ENCODE measurements at places on chromosomes 2 and 18.

- DNase-seq = no peak
Observed at GRCh38 chr2:166637051-166637450, 143.0 kb upstream of the SCN7A start.

- peak; percentile 39 for DNase-seq
Observed at GRCh38 chr2:24920098-24920808, at the start of gene ADCY3. Gene ADCY3 (minus strand): TSS chr2:24920237. CDS start chr2:24918987, 1,250 bp downstream.

- peak; percentile 85 for DNase-seq
Observed at GRCh38 chr2:158723181-158723838, 71.8 kb upstream of the DAPL1 start.

DNA sequence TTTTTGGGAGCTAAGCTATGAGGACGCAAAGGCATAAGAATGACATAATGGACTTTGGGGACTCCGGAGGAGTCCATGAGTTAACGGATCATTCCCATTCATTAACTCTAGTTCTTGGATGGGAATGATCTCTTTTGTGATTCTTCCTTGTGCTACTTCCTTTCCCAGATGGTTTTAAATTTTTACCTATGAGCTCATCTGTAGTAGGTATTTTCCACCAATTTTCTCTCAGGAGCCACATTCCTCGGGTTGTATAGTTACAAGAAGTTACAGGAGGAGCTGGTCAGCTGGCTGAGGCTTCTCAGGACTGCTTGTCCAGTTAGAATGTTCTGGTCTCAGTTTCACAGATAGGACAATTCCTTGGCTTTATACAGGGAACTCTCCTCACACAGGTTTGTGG, 42.9 kb upstream of the LPIN2 start:
- no peak for DNase-seq

- no peak for DNase-seq
Observed at GRCh38 chr18:38790786-38791185, 1225.2 kb upstream of the CELF4 start.

- DNase-seq = no peak
Observed at GRCh38 chr2:11290713-11291112, 53.7 kb downstream of the ROCK2 start.

DNA sequence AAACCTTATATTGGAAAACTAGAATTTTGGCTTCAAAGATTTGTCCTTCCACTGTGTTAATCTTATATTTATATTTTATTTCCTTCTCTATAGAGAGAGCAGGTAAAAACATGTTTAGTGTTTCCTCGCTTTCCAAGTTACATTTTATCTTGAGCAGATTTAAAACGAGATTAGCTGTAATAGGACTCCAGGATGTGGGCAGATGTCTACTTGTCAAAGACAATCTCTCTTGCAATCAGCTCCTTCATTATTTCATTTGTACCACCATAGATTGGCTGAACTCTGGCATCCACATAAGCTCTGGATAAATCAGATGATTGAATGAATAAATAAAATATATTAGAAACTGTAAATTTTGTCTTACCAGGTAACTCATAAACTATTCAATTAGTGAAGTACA, 17.5 kb upstream of the KANSL1L start:
- DNase-seq = no peak

DNA sequence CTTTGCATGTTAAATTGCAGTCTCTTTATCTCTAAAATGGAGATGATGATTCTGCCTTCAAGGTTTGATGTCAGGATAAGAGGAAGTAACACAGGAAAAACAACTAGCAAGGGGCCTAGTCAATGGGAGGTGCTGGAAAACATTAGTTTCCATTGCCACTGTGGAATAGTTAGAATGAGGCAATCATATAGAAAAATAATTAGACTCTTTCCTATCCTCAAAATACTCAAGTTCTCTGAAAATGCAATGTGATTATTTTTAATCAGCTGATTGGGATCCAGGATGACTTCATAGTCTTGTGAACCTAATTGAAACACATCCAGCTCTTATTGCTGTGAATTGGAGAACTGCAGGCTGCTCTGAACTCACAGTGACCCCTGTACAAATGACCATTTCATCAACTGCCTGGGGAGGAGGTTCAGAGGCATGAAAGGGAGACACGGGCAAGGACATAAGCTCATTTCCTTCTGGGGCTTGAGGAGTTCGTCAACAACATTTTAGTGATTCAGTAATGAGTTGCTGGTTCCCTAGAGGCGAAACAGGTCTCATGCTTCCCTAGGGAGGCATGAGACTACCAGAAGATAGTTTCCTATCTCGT, 422.5 kb downstream of the LPIN1 start:
- no peak for DNase-seq

DNA sequence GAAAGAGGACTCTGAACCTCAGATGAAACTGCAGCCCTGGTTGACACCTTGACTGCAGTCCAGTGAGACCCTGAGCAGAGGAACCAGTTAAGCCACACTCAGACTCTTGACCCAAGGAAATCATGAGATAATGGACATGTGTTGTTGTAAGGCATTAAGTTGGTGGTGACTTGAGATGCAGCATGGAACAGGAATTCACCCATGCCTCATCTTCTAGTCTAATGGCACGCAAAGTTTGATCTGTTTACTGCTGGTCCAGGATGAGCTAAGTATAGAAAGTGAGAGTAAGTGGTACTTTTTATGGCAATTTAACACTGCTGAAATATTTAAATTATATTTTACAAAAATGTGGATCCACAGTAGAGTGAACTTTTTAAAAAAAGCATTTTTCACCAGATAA, 51.3 kb upstream of the LTBP1 start:
- no peak for DNase-seq

DNA sequence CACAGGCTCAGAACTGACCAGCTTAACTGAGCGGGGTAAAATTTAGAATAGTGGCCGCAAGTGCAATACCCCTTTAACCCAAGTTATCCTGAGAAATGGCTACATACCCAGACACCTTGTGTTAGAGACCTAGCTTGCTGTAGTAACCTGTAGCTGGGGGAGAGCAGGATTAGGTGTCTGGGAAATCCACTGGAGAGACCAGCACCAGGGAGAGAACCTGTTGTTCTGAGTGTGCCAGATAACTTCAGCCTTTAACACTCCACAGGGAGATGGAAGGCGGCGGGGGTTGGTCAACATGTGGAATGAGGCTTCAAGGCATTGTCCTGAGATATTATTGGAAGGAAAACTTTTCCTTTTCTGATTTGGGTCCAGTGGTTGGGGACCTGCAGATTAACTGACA, 356.0 kb downstream of the PTPRM start:
- no peak for DNase-seq

- DNase-seq = no peak
Observed at GRCh38 chr2:196291873-196292800, 120.8 kb upstream of the STK17B start.

DNA sequence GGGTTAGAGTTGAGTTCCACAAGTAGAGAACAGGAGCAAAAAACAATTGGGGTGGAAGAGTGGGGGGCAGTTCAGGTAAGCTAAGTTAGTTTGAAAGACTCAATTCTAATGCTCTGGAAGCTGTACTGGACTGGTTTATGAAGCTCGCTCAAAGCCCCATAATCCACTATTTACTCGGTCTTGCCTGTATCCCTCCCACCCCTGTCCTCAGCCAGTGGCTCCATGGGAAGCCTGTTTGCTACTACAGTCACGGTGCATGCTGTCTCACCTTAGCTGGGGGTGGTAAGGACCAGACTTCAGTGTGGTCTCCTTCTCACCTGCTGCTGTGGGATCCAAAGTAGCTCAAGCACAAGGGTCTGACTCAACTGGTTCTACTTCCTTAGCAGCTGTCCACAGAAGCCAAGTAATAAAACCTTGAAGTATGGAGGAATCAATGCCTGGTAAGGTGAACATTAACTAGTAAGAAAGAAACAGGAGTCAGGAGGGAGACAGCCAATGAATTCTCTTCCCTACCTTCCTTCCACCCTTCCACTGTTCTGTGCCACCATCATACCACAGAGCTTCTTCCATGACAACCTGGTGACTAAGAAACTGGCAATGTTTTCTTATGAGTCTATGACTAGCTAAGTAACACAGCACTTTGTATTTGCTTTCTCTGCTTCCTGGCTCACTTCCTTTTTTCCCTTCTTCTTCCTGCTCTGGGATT, 230.8 kb downstream of the SRBD1 start:
- no peak for DNase-seq

- DNase-seq = no peak
Observed at GRCh38 chr2:210224941-210225672, at the start of gene ACADL. Gene ACADL (minus strand): TSS chr2:210225447. CDS start chr2:210225263, 184 bp downstream.

- no peak for DNase-seq
Observed at GRCh38 chr2:177506505-177506904, 113.9 kb downstream of the AGPS start.

DNA sequence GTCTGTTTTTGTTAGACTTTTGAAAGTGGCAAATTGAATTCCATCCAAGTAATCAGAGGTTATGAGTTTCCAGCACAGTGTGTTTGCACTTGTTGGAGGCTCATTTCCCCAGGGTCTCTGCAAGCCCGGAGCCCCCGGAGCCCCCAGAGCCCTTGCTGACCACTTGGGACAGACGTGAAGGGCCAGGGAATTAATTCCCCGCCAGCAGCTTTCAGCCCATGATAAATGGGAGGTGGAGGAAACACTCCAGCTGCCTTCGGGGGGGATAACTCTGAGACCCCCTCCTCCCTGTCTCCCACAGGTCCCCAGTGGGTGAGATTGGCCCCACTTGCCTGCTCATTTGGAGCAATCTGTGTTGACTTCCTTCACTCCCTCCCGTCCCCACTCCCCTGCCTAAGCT, 79.2 kb downstream of the KLHL29 start:
- no peak for DNase-seq

GRCh38 chr2:190119257-190119656, 56.7 kb upstream of the MSTN start:
- DNase-seq = peak; percentile 21

DNA sequence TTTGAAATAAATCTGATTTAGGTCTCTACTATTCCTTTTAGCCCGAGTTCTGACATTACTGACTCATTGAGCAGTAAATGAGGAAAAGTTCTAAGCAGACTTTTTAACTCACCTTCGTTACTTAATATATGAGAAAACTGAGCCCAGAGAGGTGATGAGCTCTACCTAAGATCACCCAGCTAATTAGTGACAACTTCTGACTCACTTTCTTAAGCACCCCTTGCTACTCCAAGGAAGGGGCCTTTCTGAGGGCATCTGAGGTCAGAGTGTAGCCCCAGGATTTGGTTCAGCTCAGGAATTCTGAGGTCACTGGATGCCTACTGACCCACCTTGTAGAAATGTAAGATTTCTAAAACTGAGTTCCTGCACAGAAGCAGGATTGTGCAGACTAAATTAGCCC, 102.2 kb upstream of the FZD5 start:
- no peak for DNase-seq
